ENCODE measurements at places on chromosomes 13 and 19.

GRCh38 chr13:100811024-100811865, 136.7 kb upstream of the TMTC4 start:
- no peak for DNase-seq

GRCh38 chr13:108226184-108226583, 8.0 kb downstream of the ABHD13 start:
- DNase-seq = peak; percentile 98

DNA sequence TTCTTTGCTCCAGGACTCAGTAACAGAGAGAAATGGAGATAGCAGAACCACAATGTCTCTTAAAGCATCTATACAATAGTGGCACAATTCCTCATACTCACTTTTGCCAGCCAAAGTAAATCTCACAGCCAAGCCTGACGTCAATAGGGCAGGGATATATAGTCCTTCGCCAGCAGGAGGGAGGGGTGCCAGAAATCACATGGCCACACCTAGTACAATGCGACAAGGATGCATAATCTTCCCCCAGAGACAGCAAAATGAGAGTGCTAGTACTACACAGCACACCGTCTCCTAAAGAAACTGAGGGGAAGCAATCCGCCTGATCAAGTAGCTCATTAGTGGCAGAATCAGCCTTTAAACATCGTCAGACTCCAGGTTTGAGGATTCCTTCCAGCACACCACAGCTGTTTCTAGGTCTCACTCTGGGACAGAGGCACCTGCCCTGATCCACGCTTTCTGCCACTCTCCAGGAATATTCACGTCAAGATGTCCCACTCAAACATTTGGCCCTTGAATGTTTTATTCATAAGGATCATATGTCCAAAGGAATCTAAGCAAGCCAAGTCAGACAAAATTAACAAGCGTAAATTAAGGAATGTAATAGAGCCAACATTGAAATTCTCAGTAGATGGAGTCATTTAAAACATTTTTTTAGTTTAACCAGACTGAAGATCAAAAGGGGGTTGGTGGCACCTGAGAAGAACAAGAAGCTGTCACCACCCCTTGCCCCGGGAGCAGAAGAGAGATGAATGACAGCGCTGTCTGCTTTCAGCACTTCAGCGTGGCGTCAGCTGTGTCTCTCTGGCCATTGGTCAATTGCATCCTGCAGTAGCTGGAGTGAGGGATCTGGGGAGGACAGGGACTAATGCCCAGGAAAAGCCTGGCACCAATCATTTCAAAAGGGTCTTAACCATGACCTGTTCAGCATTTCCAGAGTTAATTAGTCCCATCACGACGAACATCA, 63.5 kb upstream of the SERP2 start:
- DNase-seq = no peak

GRCh38 chr19:54096617-54097106, 3.9 kb downstream of the OSCAR start:
- peak; percentile 18 for DNase-seq

DNA sequence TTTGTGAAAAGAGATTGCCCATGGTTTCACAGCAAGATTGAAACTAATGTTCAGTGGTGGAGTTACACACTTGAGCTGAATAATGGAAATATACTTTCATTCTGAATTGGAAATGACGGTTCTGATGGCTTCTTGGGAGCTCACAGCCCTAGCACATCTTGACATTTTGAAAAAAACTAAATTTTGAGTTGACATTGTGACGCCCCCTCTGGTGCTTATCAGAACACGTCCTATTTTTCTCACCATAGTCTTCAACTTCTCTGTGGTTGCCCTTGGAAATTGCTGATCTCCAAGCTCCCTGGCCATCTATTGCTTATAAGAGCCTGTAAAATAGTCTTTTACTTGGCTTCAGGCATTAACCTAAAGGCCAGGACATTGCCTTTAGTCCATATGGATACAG, 202.1 kb downstream of the OXGR1 start:
- no peak for DNase-seq

DNA sequence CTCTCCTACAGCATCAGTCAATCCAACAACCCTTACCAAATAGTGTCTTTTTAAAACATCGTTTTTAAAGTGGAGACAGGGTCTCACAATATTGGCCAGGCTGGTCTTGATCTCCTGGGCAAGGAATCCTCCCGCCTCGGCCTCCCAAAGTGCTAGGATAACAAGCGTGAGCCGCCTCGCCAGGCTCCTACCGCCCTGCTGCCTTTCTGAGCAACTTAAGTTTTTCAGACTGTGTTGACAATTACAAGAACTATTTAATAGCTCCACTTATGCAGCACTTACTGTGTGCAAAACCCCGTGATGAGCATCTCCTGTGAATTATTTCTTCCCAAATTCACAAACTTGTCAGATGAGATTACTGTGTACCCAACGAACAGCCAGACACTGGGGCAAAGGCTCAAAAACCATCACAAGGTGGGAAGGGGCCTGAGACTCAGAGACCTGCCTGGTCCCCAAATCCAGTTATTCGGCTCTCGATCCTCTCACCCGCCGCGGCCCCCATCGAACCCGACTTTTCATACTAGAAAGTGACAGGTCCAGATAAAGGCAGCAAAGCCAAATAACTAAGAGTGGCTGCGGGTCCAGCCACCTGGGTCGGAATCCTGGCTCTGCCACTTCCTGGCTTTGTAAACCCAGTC, 581 bp downstream of the RPL18 start:
- no peak for DNase-seq

GRCh38 chr13:27112006-27112405, 59.6 kb downstream of the USP12 start:
- no peak for DNase-seq

DNA sequence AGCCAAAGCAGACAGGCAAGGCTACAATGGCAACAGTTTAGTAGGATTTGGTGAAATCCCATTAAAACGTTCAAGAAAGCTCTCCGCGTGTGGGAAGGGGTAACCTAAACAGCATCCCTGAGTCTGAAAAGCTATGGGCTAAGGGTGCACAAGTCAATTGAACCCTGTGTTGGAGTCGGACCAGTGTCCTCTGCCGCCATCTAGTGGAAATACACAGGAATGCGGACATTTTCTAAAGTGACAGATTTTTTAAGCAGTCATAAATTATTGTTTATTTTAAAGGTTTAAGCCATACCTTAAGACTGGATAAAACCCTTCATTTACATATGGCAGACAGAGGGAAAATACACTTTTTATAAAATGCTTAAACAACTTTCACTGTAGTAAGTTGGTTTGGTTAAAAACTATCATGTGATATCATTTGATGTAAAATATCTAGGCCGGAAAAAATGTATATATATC, 26.5 kb upstream of the LSM14A start:
- peak; percentile 52 for DNase-seq

DNA sequence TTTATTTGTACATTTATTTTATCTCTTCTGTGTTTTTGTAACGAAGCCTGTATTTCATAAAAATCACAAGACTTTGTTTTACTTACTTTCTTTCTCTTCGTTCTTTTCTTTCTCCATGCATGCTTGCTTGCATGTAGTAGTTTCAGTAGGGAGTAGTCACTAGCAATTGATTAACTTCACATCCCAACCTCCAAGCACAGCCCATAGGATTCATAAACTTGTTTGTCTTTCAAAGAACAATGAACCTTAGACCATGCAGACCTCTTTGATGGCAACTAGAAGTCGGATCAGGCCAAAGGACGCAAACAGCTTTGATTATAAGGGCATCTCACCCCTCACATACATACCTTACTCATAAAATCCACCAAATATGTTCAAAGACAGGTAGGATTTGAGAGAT, 3.1 kb upstream of the PRR20A start:
- DNase-seq = no peak

DNA sequence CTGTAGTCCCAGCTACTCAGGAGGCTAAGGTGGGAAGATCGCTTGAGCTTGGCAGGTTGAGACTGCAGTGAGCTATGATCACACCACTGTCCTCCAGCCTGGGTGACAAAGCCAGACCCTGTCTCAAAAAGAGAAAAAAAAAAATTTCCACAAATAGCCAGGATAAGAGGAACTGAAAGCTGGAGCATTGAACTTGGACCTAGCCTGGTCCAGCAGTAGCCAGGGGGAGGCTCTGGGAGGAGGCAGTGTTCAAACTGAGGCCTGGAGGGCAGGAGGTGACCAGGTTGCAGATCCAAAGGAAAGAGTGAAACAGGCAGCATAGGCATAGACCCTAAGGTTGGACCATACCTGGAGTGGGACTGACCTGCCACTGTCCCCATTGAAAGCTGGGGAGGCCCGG, 26.9 kb upstream of the PIK3R2 start:
- no peak for DNase-seq

DNA sequence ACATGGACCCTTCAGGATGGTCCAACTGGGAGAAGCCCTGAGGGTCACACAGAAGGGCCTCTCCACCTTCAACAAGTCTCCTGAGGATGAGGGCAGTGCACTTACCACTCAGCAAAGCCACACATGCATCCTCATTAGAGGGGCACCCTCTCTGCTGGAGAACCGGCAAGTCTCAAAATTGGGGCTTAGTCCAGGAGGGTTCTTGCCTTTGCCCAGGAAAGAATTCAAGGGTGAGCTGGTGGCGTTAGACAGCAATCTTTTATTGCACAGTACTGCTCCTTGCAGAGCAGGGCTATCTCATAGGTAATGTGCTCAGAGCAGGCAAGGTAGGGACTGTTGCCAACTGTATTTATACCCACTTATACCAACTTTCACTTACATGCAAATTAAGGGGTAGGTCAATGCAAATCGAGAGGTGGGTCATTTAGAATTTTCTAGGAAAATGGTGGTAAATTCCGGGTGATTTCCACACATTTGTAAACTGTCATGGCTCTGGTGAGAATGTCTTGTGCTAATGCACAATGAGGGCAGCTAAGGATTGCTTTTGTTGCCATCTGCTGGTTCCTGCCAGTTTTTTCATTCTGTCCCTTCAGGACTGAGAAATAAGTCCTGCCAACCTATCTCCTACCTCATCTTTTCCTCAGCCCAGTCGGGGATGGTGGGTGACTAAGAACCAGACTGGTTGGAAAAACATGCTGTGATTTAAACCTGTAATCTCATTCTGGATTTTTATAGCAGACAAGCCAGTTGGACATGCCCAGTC, 27.8 kb upstream of the IGSF23 start:
- DNase-seq = peak; percentile 21

DNA sequence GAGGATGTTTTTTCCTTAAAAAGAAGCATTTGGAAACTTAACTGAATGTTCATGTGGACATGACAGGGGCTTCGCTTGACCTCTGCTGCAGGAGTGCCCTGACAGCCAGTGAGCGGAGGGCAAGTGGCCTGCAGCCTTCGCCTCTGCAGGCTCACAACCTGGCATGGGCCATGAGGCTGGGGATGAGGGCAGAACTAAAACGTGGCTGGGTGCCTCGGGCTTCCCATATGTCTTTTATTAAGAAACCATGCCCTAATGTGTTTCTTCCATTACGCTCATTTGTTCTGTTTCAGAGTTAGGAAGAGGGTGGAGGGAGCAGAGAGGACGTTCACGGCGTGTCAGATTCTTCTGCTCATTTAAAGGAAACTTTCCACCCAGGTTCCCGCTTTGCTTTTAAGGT, 2.9 kb downstream of the ARHGEF7 start:
- no peak for DNase-seq

- DNase-seq = peak; percentile 71
Measured at GRCh38 chr19:49017666-49018351, 918 bp upstream of the LHB start.

DNA sequence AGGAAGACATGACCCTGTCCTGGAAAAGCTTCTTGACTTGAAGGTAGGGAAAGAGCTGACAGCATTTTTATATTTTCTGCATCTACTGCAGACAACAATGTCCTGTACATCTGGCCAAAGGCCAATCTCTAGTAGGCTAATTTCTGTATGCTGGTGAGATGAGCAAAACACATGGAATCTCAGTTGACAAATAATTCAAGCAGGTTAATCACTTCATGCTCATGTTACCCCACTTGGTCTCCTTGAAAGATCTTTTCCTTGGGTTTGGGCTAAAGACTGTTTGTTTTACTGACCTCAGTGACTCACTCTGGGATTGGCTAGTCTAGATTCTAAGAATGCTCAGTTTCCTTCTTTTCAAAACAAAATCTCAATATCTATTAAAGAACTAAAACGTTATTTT, 298.8 kb downstream of the LMO7 start:
- DNase-seq = no peak

GRCh38 chr19:40110570-40110969, 19.8 kb upstream of the ZNF780A start:
- DNase-seq = no peak

DNA sequence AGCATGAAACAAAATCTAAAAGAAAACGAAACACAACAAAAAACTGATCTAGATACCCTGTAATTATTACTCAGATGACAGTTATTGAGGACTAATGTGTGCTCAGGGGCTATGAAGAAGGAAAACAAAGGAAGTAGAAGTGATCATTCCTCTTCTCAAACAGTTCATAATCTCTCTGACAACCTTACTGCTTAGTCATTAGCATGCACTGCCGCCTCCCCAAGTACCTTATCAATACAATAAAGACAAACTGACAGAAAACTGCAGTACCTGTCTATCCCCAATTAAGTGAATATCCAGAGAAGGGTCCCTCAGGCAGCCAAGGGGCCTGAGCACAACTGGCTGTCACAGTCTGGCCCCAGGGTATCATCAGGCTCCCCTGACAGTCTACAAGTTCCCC, 22.0 kb upstream of the POU4F1 start:
- DNase-seq = no peak

GRCh38 chr13:111584101-111584672, 263.7 kb downstream of the TEX29 start:
- no peak for DNase-seq

GRCh38 chr19:682678-683320, 6.6 kb downstream of the FSTL3 start:
- DNase-seq = no peak

DNA sequence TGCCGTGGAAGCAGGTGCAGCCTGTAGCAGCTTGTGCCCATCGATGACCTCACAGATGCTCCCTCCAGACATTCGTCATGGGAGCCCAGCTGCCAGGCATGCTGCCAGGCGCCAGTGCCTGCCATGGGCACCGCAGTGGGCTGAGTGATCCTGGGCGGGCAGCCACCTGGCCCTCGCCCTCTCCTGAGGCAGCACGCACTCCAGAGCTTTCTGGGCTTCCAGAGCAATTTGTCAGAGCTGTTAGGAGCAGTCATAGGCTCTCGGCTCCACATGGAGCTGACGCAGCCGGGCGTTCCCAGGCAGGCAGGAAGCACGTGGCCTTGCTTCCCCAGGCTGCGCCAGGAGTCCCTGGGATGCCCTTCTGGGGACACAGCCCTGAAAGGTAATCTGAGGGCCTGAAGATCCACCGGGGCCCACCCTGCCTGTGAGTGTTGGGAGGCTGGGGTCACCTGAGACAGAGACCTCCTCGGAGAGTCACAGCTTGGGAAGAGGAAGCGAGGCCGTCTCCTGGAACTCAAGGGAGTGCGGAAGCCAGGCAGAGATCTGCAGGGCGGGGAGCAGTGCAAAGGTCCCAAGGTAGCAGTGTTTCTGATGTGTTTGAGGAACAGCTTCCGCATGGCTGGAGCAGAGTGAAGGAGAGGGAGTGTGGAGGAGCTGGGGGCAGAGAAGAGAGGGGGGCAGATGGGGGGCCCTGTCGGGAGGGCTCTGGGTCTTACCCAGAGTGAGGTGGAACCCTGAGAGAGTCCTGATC, 50.6 kb downstream of the DPF1 start:
- no peak for DNase-seq

GRCh38 chr19:33300009-33300893, 2.1 kb downstream of the CEBPA start:
- DNase-seq = no peak

- peak; percentile 79 for DNase-seq
Measured at GRCh38 chr13:67769987-67770341, 539.8 kb upstream of the PCDH9 start.

GRCh38 chr19:51777570-51778462, 16.8 kb downstream of the FPR2 start:
- DNase-seq = peak; percentile 77

Data from NCI-H146 (cell line).